ENCODE measurements at places on chromosomes 11 and 22.

- no peak for DNase-seq
Observed at GRCh38 chr11:19419808-19420207, 179.1 kb upstream of the E2F8 start.

DNA sequence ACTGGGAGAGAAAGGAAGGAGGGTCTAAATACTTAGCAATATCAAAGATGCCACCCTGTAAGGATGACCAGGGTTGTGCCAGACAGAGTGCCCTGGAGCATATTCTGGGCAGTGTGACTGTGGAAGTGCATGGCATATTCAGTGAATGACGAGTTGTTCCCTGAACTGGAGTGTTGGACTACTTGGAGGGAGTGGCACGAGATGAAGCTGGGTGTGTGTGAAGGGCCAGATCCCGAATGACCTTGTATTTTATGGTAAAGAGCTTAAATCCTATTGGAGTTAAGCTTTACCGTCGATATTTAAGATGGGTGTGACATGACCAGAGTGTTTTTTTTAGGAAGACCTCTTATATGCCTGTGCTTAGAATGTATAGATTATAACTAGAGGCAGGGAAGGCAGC, 48.8 kb downstream of the STIM1 start:
- no peak for DNase-seq

DNA sequence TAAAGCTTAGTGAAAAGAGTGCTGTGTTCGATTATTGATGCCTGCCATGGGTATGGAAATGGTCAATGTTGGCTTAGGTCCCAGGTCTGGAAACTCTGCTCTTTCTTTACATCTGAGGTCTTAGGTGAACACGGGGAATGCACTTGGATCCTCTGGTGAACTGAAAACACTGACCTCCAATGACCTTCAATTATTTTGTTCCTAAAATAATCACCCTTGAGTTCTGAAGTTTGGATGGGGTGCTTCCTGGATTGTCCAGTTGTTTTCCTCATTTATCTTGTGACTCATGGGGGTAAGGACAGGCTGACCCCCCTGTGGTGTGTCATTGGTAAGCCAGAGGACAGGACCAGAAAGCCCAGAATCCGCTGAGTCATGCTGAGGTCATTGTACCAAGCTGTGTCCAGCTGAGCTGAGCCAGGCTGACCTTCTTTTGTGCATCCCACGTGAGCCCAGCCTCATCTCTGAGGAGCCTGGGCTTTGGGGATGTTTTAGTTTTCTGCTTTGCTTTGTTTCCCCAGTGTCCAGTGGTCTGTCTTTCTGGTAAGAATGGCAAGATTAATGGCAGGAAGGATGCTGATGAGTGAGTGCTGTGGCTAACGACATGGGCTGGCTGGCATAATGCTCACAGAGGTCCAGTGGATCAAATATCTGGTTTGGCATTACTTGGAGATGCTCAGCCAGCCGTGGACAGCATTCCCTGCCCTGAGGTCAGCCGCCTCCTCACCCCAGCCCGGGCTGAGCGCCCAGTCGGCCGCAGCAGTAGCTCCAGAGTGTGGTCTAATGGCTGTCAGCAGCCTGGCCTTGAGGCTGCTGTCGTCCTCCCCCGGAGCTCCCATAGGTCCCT, 35.6 kb downstream of the AMPD3 start:
- peak; percentile 2 for DNase-seq

- no peak for DNase-seq
Observed at GRCh38 chr11:115241899-115242298, 262.3 kb downstream of the CADM1 start.

- no peak for DNase-seq
Observed at GRCh38 chr11:116078101-116078591, 573.9 kb upstream of the CADM1 start.

DNA sequence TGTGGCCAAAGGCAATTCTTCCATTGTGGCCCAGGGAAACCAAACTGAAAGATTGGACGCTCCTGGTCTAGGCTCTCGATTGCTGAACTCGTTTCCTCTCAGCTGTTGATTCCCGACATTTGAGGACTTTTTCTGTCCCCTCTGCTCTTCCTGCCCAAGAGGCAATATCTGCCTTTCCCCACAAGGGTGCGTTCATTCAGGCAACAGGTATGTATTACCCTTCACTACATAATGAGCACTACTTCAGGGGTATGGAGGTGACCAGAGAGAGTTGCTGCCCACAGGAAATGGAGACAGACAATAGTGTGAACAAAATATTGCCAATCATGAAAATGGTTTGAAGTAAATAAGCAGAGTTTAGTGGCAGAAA, 8.2 kb downstream of the PTH start:
- DNase-seq: no peak

DNA sequence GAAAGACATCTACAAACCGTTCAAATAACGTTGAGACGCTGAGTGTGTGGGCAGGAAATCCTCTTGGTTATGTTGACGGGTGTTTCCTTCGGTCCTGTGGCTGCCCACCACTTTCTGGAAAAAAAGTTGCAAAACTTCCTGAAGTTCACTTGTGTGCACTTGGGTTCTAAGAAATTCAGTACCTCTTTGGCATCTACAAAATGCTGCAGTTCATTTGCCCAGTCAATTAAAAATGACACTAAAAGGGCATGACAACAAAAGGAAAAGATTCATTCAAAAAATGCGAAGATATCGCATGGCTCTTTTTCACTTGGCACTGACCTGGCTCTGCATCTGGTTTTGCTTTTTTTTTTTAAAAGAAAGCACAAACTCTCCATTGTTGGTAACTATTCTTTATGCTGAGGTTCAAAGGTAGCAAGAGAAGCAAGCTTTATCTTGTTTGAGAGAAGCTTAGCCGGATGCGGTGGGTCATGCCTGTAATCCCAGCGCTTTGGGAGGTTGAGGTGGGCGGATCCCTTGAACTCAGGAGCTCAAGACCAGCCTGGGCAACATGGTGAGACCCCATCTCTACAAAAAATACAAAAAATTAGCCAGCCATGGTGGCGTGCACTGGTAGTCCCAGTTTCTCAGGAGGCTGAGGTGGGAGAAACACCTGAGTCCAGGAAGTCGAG, 10.6 kb upstream of the XBP1 start:
- peak; percentile 31 for DNase-seq

- DNase-seq: no peak
Observed at GRCh38 chr11:4607096-4607495, 935 bp downstream of the TRIM68 start.

DNA sequence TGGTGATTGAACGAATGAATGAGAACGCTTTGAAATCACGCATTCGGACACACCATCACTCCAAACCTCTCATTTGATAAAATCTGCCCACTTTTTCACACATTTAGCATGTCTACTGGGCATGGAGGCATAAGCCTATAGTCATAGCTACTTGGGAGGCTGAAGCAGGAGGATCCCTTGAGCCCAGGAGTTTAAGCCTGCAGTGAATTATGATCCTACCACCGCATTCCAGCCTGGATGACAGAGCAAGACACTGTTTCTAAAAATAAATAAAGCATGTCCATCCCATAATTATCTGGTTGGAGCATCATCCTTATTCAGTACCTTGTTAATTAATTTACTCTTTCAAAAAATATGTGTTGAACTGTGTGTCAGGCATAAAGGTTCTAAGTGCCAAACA, 3.3 kb upstream of the PICALM start:
- DNase-seq: no peak

DNA sequence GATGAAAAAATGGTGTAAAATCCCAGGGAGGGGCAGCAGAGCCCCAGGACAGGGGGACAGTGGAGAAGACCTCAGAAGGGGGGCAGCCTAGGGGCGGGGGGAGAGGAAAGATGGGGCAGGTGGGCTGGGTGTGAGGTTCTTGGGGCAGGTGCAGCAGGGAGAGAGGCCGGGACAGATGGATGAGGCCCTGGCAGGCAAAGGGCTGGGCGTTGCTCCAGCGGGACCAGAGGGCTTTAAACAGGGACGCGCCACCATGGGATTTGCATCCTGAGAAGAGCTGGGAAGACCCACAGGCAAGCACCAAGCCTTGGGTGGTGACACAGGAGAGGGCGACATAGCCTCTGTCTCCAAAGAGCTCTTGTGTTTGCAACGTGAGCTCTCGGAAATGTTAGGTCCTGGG, 1342.8 kb downstream of the TBC1D22A start:
- no peak for DNase-seq

DNA sequence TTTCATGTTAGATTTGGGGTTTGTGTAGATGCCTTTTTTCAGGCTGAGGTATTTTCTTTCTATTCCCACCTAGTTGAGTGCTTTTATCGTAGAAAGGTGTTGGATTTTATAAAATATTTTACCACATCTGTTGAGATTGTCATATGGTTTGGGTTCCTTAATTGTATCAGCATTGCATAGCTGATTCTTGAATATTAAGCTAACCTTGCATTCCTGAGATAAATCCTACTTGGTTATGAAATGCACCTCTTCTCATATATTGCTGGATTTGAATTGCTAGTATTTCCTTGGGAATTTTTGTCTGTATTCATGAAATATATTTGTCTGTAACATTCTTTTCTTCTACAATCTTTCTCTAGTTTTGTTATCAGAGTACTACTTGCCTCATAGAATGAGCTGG, 10.1 kb downstream of the XKR3 start:
- DNase-seq: no peak

DNA sequence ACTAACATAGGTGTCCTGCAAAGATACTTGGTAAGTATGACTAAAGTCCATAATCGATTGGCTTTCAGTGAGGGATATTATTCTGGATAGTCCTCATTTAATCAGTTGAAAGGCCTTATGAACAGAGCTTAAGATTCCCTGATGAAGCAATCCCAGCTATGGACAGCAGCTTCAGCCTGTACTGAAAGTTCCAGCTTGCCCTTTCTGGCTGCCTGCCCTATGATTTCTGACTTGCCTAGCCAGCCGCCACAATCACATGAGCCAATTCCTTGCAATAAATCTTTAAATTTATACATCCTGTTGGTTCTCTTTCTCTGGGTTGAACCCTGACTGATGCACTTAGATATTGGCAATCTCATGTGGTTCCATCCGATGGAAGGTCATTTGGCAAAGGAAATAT, 759.0 kb upstream of the API5 start:
- no peak for DNase-seq

DNA sequence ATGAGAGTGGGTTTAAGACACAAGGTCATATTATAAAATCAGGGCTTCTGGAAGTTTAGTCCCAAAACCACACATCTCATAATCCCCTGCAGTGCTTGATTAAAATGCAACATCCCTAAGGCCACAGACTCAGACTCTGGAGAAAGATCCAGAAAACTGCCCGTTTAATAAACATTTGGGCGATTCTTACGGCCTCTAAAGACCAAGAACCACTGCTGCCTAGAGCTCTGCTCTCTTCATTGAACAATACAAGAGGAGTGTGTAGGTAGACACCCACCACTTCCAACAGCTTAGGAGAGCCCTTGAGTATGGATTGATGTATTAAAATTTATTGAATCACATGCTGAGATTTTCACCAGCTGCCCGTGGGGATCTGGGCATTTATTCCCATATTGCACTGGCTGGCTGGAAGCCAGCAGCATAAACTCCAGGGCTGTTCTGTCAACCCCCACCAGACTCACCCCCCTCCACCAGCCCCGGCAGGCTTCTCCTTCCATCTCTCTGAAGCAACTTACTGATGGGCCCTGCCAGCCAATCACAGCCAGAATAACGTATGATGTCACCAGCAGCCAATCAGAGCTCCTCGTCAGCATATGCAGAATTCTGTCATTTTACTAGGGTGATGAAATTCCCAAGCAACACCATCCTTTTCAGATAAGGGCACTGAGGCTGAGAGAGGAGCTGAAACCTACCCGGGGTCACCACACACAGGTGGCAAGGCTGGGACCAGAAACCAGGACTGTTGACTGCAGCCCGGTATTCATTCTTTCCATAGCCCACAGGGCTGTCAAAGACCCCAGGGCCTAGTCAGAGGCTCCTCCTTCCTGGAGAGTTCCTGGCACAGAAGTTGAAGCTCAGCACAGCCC, 749 bp upstream of the BEST1 start:
- no peak for DNase-seq

DNA sequence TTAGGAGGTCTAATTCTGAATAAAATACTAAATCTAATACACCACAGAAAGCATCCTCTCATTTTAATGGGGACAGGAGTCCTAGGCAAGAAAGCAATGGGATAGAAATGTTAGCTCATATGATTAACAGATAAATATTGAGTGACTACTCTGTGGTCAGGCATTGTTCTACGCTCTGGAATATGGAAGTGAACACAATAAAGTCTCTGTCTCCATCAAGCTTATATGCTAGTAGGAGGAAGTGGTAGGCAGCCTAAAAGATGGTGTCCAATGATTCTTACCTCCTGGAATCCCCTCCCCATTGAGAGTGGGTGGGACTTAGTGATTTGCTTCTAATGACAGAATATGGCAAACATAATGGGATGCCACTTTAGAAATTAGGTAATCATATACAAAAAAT, 160.3 kb upstream of the PDGFD start:
- no peak for DNase-seq

DNA sequence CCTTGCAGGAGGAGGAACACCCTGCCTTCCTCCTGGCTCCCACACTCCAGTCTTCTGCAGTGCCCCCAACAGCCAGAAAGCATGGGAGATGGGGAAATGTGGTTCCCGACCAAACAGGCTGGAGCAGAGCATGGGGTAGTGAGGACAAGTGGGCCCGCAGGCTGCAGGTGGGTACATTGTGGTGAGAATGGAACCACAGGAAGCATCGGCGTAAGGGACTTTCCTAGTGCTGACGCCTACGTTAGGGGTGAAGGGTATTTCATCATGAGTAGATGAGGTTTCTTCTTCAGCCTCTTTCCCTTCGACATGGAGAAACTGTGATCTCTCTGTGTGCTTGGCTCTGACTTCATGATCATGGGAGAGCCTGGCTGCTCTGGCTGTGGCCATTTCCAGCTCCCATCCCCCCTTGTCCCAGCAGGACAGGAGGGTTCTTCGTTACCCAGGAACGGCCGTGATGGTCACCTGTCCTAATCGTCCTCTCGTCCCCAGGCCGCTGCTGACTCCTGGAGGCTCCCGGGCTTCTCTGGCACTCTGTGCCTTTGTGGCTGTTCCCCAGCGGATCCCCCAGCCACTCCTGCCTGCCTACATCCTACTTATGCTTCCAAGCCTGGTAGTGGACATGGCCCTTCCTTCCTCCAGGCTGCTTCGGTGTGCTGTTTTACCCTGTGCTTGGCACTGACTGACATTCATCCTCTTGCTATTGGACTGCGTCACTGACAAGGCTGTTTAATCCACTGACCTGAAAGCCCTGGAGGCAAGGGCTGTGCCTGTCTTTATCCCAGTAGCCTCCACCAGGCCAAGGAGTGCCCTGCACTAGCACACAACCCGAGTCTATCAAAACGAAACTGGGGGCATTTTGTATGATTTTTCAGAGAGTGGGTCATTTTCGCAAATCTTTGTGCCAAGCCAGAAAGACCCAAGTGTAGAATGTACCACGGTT, 65.2 kb upstream of the CECR2 start:
- DNase-seq: peak; percentile 24

GRCh38 chr22:44567846-44568493, 69.9 kb upstream of the RTL6 start:
- no peak for DNase-seq

DNA sequence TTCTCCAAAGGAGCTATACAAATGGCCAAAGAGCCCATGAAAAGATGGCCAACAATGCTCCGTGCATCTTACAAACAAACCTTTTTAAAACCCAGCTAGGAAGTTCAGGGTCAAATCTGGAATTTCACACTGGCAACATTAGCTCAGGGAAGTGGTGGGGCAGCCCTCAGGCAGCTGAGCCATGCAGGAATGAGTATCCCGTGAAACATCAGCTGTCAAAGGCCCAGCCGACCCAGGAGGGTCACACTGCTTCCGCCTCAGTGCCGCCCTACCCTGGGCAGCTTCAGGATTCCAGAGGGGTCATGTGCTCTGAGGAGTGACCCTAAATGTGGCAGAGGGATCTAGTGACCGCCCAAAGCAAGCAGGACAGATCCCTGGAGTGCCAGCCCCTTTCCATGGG, 73.4 kb downstream of the LINC01488 start:
- no peak for DNase-seq
